Activated T-cell treated with anti-CD3 and anti-CD28 coated beads for 4 hours (primary cell): ENCODE measurements at places on chromosomes 2 and 18.

DNA sequence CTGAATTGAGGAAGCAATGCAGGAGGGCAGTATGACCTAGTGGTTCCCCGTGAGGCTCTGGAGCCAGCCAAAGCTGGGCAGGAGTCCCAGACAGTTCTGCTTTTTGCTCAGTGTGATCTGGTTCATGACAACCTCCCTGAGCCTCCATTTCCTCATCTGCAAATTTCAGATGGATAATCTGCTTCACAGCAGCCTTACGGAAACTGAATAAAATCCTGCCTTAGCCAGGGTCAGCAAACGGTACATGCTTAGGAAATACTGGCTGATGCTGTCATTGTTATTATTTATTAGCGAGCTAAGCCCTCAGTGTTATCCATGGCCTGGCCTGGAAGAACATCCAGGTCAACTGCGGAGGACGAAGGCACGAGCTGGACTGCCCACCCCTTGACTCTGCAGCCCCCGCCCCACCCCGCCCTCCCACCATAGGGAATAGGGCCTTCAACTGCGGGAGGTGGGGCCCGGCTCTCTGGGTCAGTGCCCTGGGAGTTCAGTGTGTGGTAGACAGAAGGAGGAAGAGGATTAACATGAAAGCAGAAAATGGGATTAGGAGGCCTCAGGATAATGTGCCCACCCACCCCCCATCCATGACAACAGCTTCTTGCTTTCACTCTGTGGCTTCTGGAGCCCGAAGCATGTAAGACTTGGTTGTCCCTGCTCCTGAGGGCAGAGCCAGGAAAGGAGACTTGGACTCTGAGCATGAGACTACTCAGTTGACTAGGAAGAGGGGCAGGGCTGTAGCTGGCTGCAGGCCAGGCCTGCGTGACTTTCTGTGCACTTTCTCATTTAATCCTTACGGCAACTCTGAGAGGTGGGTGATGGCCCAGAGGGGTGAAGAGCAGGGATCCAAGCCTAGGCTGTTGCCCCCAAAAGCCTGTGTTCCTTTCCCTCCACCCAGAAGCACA, 13.1 kb downstream of the PKDCC start:
- no peak for DNase-seq

DNA sequence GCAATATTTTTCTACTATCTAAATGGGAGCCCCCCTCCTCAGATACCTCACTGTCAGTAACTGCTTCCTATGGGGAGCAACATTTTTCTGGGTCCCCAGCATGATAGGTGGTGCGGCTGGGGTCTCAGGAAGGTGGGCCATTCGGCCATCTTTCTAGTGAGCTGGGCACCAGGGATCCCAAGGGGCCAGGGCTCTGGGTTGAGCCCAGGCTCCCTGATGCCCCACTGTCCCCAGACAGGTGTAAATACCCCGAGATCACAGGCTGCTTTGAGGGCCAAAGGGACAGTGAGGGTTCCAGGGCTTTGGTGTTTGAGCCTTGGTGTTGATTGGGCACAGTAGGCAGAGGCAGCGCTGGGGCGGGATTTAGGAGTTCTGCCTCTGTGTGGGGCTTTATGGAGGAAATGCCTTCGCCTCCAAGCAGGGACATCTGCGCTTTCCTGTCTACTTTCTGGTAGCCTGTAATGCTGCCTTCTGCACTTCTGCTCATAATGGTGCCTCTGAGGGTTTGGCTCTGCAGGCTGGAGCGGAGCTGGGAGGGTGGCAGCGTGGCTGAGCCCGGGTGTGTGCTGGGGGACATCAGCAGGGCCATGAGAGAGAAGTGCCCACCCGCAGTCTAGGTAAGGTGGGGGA, 5.3 kb downstream of the ITM2C start:
- DNase-seq, result no peak

DNA sequence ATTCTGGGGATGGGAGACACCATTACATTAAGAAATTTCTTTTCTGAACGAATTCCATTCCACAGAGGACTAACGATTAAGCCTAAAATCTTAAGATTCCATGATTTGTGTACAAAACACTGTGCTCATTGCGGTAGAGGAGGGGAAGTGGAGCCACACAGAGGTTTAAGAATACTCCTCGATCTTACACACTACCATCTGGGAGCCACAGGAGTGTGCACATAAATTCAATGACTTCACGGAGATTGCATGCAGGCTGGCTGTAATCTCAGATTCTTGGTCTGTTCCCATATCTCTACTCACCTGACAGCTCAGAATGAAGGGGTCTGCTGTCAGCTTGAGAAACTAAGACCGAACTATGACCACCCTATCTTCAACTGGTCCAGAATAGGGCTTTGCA, 762 bp downstream of the VPS4B start:
- DNase-seq, result no peak

DNA sequence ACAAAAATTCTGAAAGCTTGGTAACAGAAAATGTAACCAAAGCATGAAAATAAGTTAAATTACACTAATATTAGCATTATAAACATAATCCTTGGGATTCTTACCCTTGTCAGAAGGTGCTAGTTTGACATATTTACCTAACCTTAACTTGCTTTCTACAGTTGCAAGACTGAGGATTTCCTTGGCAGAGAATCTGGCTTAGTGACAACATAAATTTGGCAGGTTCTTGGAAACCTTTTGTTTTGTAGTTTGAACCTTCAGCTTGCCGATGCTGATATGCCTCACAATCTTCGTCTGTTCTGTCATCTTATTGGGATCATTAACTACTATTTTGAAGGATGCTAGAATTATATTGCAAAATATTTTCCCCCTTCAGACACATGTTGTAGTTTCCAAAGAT, 3.4 kb downstream of the XIRP2 start:
- no peak for DNase-seq

DNA sequence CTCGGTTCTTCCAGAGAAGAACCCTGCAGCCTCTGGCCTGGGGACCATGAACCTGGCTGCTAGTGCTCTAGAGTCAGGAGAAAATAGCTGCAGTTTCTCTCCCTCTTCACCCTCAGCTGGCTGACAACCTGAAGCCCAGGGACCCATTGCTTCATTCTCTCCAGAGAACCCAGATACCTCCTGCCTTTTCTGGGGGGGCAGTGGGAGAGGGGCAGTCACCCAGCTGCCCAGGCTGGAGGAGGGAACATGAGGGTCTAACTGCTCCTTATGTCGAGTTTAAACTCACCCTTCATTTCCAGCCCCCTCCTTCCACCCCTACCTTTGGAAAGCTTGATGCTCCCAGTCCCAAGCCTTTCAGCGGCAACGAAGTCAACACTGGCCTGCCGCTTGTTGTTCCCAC, 7.6 kb upstream of the ZFAND2B start:
- DNase-seq, result no peak

DNA sequence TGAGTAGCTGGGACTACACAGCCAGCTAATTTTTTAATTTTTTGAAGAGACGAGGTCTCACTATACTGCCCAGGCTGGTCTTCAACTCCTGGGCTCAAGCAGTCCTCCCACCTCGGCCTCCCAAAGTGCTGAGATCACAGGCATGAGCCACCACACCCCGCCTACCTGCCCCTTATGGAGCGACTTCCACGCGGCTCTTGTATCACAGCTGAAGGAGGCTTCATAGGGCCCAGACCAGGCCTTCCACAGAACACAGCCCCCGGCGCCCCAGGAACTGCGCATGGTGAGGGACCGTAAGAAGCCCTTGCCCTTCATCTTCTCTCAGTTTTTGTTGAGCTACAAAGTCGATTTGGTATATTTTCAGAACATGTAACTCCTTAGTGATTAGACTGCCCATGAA, 220.3 kb downstream of the KLHL29 start:
- no peak for DNase-seq

GRCh38 chr2:26652361-26653041, 11.3 kb upstream of the CIB4 start:
- no peak for DNase-seq
